CD4-positive, CD25-positive, alpha-beta regulatory T cell (primary cell): ENCODE measurements at places on chromosomes 1 and 21.

- peak; percentile 34 for DNase-seq
These were observed 10.4 kb downstream of the CBR3 start for GRCh38 chr21:36145259-36145658.

DNA sequence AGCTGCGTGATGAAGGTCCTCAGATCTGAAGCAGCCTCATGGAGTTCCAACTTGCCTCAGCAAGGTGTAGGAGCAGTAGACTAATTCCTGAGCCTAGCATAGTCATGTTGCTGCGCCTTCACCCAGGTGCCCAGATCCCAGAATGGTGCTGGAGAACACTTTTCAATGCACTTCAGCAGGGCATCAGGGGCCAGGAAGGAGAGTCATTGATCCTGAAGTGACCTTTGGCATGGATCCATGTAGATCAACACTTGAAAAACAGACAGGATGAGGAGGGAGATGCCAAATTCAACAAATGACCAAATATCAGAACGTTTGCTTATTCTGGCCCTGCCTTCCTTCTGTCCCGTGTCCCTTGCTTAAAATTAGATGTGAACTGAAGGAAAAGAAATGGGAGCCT lies 91.9 kb downstream of the LEPR start:
- DNase-seq: no peak

- no peak for DNase-seq
These were observed 5.1 kb downstream of the ZNF692 start for GRCh38 chr1:248853663-248854375.

DNA sequence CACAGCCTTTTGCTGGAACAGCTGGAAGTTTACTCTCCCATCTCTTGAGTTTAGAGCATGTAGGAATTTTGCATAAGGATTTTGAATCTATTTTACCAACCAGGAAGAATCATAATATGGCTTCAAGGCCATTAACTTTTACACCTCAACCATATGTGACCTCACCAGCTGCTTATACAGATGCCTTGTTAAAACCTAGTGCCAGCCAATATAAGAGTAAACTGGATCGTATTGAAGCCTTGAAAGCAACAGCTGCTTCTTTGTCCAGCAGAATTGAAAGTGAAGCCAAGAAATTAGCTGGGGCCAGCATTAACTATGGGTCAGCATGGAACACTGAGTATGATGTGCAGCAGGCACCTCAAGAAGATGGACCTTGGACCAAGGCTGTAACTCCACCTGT lies 65.4 kb downstream of the CEP350 start:
- DNase-seq: no peak
